Stimulated activated CD8-positive, alpha-beta memory T cell treated with anti-CD3 and anti-CD28 coated beads, Interleukin-15, amount 100 ng/mL, for 48 hours (primary cell): ENCODE measurements at places on chromosomes 2 and 18.

- DNase-seq: no peak
These were observed 766 bp downstream of the PDE6D start for GRCh38 chr2:231780123-231780908.

GRCh38 chr2:183149489-183149888 lies 25.2 kb downstream of the NUP35 start:
- DNase-seq: no peak

DNA sequence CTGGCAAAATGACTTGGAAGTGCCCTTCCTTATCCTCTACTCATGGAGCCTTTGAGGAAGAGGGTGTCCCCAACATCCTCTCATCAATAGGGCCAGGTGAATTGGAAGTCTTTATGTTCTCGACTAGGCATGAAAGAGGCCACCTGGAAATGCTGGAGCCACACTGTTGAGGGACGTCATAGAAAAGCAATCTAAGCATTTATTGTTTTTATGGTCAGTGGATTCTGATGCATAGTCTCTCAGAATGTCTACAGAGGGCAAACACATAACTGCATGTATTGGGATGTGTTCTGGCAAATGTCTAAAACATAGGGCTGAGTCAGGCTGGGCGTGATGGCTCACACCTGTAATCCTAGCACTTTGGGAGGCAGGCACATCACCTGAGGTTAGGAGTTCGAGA lies 246.6 kb upstream of the SP5 start:
- DNase-seq: no peak

- no peak for DNase-seq
These were observed 193.1 kb upstream of the CXCR4 start for GRCh38 chr2:136310797-136311603.

DNA sequence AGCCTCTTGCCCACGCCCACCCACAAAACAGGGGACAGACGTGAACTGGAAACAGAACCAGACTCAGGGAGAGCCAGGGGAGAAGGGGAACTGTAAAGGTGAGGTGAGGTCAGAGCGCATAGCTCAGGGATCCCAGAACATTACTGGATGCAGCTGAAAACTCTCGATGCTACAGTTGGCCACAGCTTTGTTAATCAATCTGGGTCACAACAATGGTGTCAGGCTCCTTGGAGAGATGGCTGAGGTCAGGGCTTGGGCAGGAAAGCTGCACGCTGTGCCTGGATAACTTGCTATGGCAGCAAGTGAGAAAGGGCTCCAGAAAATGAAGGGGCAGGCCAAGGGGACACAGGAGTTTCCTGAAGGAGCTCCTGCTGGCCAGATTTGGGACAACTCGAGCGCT lies 263.3 kb downstream of the TFCP2L1 start:
- no peak for DNase-seq

- no peak for DNase-seq
These were observed 10.1 kb downstream of the ARHGEF4 start for GRCh38 chr2:130846686-130847375.

DNA sequence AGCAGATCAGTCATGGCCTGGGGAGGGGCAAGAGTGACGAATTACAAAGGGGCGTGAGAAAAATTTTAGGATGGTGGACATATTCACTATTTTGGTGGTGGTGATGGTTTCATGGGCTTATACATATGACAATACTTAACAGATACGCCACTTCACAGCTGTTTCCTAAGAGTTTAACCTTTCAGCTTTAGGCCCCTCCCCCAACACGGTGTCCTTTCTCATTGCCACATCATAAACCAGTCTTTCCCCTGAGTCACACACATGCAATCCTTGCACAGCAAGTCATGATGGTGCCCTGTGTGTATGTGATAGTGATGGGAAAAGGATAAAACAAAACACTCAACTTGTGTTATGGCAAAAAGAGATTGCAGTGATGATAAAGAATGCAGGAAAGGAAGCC lies 47.6 kb upstream of the IL1R1 start:
- DNase-seq: no peak

GRCh38 chr18:10482363-10482984 lies 28.0 kb downstream of the APCDD1 start:
- no peak for DNase-seq

GRCh38 chr2:224284134-224284946 lies 117.6 kb downstream of the FAM124B start:
- no peak for DNase-seq

GRCh38 chr2:3422161-3422779 lies 42.8 kb downstream of the TRAPPC12 start:
- DNase-seq: no peak

GRCh38 chr2:40034801-40035200 lies 255.7 kb upstream of the THUMPD2 start:
- no peak for DNase-seq

- no peak for DNase-seq
These were observed 91.9 kb downstream of the MRPS9 start for GRCh38 chr2:105129722-105130232.

DNA sequence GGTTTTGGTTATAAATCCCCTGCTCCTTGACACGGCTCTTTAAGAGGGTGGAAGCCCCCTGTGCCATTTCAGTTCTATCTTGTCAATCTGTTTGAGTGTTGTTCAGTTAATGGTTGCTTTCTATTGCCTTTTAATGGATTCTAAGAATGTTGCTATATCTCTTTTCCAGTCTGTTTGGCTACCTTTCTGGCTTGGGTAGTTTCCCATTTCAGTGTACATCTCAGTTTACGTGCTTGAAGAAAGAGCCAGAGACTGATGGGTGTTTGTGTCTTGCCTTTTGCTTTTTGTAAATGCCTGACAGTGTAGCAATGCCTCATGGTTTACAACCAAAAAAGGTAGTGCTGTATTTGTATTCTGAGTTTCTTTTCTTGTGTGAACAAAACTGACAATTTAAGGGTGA lies 45.3 kb downstream of the SPATS2L start:
- DNase-seq: no peak

- no peak for DNase-seq
These were observed 318.7 kb downstream of the PTPRM start for GRCh38 chr18:7885865-7886264.

- no peak for DNase-seq
These were observed 159.2 kb upstream of the SCN7A start for GRCh38 chr2:166653185-166653813.

DNA sequence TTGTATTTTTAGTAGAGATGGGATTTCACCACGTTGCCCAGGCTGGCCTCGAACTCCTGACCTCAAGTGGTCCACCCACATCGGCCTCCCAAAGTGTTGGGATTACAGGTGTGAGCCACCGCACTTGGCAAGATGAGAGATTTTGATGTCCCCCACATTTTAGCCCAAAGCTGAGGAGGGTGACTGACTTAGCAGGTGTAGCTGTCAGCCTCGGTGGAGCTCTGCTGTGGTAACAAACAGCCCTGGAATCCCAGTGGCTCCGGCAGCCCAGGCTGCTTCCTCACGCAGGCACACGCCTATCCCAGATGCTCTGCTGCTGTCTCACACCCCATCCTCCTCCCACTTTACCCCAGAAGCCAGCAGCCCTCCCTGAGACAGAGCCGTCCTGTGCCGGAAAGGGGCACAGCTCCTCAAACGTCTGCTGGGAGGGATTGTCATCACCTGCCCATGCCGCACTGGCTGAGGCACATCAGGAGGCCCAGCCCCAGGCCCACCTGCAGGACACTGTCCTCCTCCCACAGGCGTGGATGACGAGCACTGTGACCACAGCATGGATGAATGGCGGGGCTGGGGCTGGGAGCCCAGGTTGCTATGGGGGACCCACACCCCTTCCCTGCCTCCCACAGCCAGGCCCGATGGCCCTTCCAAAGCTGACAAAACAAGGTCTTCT lies 10.6 kb upstream of the BOK start:
- DNase-seq: no peak

GRCh38 chr2:164662868-164663631 lies 41.8 kb upstream of the GRB14 start:
- DNase-seq: no peak

DNA sequence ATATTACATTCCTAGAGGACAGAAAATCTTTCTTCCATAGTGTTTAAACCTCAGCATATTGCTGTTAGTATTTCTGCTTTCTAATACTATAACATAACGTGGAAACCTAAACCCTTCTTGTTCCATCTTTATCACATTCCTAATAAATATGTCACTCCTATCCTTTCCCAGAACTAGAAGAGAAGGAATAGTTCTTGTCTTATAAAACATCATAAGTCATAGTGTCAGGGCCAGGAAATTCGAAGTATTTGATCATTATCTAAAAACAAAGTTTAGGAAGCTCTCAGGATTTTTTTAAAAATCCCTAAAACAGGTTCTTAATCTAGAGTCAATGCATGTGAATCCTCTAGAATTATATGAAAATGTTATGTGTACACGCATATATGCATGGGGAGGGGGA lies 2.0 kb downstream of the NHEJ1 start:
- no peak for DNase-seq

DNA sequence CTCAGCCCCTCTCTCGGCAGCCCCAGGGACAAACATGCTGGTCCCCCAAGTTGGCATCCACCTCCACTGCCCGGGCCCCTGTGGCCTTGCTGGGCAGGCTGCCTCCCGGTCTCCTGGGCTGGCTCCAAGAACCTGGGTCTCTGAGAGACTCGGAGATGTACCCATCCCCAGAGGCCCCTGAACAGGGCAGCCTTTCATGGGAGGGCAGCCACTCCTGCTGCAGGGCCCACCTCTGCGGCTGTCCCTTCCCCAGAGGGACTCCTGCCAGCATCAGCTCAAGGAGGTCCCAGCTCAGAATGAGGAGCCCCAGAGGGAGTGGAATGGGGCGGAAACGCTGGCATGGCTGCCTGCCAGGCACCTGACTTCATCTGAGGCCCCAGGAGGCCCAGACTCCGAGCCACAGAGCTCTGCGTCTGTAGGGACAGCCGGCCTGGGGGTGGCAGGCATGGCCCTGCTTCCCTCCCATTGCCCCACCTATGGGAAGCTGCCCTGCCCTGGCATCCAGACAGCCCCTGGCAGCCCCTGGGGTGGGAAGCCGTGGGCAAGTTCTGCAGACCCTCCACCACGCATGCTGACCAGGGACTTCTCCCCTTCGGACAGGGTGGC lies 857 bp upstream of the CROCC2 start:
- no peak for DNase-seq

- DNase-seq: peak; percentile 14
These were observed 3.0 kb downstream of the NRBP1 start for GRCh38 chr2:27431395-27431794.

DNA sequence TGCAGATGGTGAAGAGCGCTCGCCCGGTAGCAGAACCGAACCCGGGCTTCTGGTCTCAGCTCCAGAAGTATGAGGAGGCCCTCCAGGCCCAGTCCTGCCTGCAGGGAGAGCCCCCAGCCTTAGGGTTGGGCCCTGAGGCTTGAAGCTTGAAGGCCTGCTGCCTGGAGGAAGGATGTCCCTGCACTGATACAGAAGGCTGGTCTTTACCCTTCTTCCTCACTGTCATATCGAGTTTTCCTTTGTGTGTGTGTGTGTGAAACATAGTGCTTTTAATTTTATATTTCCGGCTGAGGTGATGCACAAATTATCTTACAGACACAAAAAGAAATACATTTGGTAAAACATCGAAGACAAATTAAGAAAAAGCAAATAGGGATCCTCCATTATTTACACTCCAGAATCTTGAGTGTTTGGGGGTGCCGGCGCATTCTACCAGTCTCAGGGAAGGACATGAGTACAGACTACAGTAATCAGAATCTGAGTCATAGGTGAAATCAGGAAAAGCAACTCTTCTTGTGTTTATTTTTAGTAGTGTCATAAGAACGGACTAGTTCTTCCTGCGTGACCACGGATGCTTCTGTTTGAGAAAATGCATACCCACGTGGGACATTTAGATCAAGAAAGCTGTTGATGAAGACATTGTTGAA lies 1.3 kb downstream of the DUSP28 start:
- no peak for DNase-seq

- DNase-seq: no peak
These were observed 455.2 kb downstream of the THSD7B start for GRCh38 chr2:137220438-137220993.

GRCh38 chr2:33023728-33024500 lies 77.2 kb downstream of the LTBP1 start:
- DNase-seq: no peak

- DNase-seq: peak; percentile 62
These were observed at the start of gene BBS5 for GRCh38 chr2:169479257-169480078. Gene BBS5 (plus strand): TSS chr2:169479494. CDS start chr2:169479554, 60 bp downstream.

GRCh38 chr2:215833531-215834162 lies 179.7 kb downstream of the MREG start:
- no peak for DNase-seq

GRCh38 chr2:88765154-88765888 lies 73.8 kb downstream of the RPIA start:
- peak; percentile 57 for DNase-seq

GRCh38 chr2:164622338-164623106 lies 1.2 kb upstream of the GRB14 start:
- DNase-seq: no peak

DNA sequence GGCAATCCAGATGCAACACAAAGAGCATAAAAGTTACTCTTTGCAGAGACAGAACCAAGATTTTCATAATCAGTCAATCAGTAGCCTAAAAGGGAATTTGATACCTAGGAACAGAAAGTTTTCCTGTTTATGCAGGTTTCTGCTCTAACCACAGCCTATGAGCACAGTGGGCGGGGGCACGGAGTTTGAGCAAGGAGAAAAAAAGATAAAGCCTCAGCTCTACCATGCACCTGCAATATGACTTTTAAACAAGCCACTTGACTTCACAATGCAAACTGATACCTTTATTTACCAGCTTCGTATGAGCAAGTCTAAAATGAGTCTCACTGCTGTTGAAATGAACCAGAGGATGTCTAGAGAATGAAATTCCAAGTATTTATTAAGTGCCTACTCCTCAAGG lies 5.6 kb upstream of the LRATD1 start:
- DNase-seq: no peak

- no peak for DNase-seq
These were observed 70.2 kb upstream of the LYPD1 start for GRCh38 chr2:132740081-132740720.

DNA sequence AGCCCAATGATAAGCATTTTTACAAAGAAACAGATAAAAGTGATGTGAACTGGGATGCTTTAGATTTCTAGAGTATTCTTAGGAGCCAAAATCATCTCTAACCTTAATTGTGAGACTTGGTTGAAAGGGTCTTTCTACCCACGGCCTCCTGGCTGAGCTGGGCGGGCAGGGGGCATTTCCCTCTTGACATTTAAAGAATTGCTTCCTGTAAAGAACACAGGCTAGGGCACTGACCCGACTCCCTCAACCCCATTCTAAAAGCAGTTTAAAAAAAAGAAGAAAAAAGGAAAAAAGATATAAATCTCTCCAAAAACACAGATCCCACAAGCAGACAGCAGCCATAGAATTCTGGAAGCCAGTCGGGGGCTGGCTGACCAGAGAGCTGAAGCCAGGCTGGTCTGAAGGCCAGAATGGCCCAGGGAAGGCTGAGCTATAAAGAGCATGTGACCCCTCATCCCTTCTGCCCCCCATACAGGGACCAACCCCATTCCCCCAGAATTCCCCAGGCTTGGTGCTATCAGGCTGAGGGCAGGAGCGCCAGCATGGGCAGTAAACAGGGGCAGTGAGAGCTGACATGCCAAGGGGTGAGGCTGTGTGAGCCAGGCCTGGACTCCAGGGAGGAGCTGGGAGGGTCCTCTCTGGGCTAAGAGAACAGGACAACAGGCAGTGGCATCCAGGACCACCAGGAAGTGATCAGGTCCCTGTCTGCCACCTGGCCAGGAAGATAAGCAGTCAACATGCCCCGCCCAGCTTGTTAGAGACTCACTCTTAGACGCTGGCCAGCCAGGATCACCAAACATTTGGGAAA lies 188.5 kb downstream of the HDAC4 start:
- DNase-seq: no peak
